ENCODE measurements at places on chromosomes 4 and X.

- H3K4me3 ChIP-seq = no peak overlapping the region
- no peaks in the 10 kb centered on the region for H3K27me3 ChIP-seq
- H3K27ac ChIP-seq = no peak overlapping the region
Measured at GRCh38 chrX:13223868-13224567, 95.8 kb downstream of the ATXN3L start.

GRCh38 chr4:139509727-139510410 lies 46.1 kb downstream of the SETD7 start:
- peaks cover 21% of the 10 kb centered on the region for H3K36me3 ChIP-seq
- no peak for DNase-seq
- no peaks in the 10 kb centered on the region for H3K27me3 ChIP-seq
- H3K4me1 ChIP-seq = no peaks in the 10 kb centered on the region
- no peak overlapping the region for H3K27ac ChIP-seq
- no peak overlapping the region for H3K4me3 ChIP-seq

- DNase-seq = no peak
- peaks cover 16% of the 10 kb centered on the region for H3K4me1 ChIP-seq
- no peaks in the 10 kb centered on the region for H3K36me3 ChIP-seq
- H3K27me3 ChIP-seq = peaks cover 22% of the 10 kb centered on the region
- no peak overlapping the region for H3K27ac ChIP-seq
Measured at GRCh38 chr4:159046683-159047082, 56.2 kb upstream of the RAPGEF2 start.

DNA sequence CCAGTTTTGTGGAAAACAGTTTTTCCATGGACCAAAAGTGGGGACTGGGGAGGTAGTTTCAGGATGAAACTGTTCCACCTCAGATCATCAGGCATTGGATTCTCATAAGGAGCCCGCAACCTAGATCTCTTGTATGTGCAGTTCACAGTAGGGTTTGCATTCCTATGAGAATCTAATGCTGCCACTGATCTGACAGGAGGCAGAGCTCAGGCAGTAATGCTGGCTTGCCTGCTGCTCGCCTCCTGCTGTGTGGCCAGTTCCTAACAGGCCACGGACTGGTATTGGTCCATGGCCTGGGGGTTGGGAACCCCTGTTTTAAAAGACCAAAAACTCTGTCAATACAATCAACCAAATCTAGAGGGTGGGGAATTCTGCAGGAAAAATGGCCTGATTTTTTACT lies 100.0 kb upstream of the EOLA2 start:
- no peak for DNase-seq
- H3K4me1 ChIP-seq = no peaks in the 10 kb centered on the region
- peaks cover 5% of the 10 kb centered on the region for H3K27me3 ChIP-seq

GRCh38 chr4:6917461-6918271 lies 8.0 kb downstream of the TBC1D14 start:
- peak overlapping the region; percentile 41 for H3K4me3 ChIP-seq
- DNase-seq = peak; percentile 76

- H3K27ac ChIP-seq = peak overlapping the region; percentile 80
- H3K36me3 ChIP-seq = no peaks in the 10 kb centered on the region
Measured at GRCh38 chrX:136259543-136259942, 8.3 kb upstream of the MAP7D3 start.

GRCh38 chr4:26150948-26151347 lies 169.9 kb upstream of the RBPJ start:
- H3K27ac ChIP-seq = peak overlapping the region; percentile 42
- H3K36me3 ChIP-seq = no peaks in the 10 kb centered on the region
- no peak overlapping the region for H3K4me3 ChIP-seq
- peak; percentile 35 for DNase-seq

DNA sequence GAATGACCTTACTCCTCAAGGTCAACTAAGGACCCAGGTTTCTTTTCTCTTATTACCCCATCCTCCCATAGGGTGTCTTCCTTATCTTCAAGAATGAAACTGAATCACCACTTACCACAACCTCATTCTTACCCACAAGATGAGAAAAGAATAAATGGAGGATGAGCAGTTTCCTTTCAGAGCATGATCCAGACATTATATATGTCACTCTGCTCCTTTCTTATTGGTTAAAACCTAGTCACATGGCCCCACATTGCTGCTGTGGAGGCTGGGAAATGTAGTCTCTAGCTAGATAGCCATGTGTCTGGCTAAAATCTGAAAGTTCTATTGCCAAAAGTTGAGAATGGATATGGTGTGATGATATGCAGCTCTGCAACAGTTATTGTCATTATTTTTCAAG lies 62.4 kb upstream of the RAI2 start:
- H3K27ac ChIP-seq = no peak overlapping the region
- peak; percentile 15 for DNase-seq
- H3K27me3 ChIP-seq = no peaks in the 10 kb centered on the region
- peaks cover 5% of the 10 kb centered on the region for H3K4me1 ChIP-seq
- no peak overlapping the region for H3K4me3 ChIP-seq
- no peaks in the 10 kb centered on the region for H3K36me3 ChIP-seq

Data from activated CD8-positive, alpha-beta T cell treated with anti-CD3 and anti-CD28 coated beads for 36 hours (primary cell).